Activated CD4-positive, CD25-positive, alpha-beta regulatory T cell (primary cell): ENCODE measurements at places on chromosomes 7 and 10.

DNA sequence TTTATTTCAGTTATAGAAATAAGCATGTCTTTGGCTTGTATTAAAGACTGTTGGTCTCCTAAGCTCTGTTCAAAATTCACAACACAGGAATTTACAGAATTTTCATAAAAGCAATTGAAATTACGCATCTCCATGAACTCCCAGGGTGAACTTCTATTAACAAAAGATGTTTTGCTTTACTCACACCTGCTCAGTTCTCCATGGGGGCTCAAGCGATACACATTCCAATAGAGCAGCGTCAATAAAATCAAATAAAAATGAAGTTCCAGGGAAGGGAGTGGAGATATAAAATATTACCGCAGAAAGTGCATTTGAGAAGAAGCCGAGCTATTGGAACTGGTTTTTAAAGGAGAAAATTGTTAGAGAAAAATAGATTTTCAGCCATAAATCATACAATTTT lies 41.5 kb upstream of the ZNF438 start:
- DNase-seq, result no peak

- no peak for DNase-seq
These were observed 10.9 kb downstream of the OGDHL start for GRCh38 chr10:49751216-49751615.

- no peak for DNase-seq
These were observed 55.9 kb upstream of the AHR start for GRCh38 chr7:17242504-17242903.

DNA sequence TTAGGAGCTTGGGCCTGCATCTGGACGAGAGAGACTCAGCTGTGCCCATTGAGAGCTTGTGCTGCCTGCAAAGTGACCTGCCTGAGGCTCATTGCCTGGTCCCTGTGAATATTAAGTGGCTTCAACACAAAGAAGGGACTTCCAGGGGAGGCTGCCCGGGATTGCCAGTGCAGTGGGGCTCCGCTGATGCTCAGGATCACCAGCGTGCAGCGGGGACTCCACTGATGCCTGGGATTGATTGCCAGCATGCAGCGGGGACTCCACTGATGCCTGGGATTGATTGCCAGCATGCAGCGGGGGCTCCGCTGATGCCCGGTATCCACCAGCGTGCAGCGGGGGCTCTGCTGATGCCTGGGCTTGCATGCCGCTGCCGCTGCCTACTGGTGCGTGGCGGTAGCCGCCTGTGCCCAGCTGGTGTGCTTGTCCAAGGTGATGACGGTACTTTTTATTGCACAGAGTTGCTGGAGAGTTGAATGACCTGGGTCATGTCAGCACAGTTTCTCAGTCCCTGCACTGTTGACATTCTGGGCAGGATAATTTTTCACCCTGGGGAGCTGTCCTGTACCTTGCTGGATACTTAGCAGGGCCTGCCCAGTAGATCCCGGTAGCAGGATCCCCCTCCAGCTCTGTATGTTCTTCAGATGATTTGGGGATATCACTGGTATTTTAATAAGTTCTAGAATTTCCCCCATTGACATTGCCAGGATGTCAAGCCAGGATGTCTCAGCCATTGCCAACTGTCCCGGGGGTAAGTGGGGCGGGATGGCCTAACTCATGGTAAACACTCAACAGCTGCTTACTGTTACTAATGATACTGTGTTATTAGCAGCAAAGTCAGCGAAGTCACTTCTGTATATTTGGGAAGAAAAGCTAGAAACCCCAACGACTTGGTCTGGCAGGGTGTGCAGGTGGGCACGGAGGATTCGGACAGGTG lies 13.0 kb downstream of the DOCK1 start:
- DNase-seq, result no peak

DNA sequence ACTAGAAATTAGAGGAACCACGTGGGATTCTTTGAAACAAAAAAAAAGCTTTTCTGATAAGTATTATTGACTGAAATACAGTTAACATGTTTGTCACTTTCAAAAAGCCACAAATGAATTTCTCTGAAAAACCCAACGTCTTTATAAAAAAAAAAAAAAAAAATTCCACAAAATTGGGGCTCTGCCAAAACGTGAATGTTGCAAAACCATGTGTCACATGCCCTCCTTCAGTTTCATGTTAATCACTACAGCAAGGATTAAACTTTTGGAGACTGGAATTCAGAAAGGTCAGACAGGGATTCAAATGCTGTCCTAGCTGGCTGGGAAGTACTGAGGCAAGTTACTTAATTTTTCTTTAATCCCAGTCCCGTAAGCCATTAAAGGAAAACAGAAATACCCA lies 278.0 kb upstream of the KLF14 start:
- no peak for DNase-seq

DNA sequence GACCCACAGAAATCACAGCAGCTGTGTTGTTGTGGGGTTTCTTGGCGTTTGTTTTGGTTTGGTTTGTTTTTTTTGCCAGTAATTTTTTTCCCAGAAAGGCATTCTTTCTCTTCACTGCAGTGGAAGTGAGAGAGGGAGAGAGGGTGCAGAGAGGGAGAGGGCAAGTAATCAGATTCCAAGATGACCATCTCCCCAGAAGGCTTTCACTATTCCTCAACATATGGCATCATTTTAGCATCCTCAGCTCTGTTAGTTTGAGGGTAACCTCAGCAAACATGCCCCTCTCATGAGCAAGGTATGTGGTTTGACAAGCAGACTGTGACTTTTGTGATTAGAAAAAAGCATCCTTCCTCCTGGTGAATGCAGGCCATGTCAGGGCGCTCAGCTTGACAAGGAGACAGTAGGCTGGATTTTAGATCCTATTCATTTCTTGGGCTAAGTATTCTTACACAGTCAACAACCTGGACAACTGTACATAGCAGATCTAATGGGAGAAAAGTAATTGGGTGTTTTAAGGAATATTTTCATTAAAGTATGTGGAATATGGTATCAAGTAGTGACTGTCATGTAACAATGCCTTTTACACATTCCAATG lies 86.3 kb upstream of the PIK3CG start:
- no peak for DNase-seq

- DNase-seq, result no peak
These were observed 102.6 kb downstream of the VIPR2 start for GRCh38 chr7:159042103-159042502.

DNA sequence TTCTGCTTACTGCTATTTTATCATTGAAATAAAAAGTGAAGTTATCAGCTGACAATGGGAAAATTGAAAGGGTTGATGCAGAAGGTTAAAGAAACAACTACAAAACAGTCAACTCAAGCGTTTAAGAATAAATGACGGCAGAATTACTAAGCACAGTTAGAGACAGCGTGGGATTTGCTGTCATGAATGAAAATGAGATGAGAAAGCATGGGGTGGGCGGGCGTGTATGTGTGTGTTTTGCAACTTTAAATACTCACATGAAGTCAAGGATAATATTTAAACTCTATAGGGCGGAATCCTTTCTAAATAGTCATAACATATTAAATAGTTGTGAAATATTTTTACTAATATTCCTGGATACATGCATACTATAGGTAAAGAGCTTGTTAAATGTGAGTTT lies 450.8 kb downstream of the ETV1 start:
- no peak for DNase-seq

- DNase-seq, result no peak
These were observed at the start of gene PLXDC2 for GRCh38 chr10:19816411-19817230. TSS of gene PLXDC2 (plus strand) at chr10:19816432.

- DNase-seq, result no peak
These were observed 263.6 kb downstream of the DOCK4 start for GRCh38 chr7:111942450-111943081.
